Iris pigment epithelial cell (primary cell): ENCODE measurements at places on chromosomes 2 and 18.

DNA sequence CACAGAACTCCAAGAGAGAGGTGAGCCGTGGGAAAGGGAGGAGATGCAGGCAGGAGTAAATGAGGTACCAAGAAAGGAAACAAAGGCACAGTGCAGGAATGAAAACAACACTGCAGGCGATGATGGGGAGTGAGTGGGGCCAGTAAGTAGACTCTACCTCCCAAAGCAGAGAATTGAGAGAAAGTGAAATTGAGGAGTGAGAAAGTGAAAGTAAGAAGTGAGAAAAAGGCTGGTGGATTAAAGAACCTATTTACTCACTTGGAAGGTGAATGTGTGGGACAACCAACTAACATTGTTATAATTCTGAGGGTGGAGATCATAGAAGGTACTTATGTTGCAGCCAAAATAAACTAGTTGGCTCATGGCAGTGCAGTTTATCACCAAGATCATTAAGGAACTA is 193.1 kb upstream of the TMEM200C start:
- no peak for DNase-seq

GRCh38 chr2:3624059-3624794 is 29.3 kb downstream of the COLEC11 start:
- DNase-seq = no peak

DNA sequence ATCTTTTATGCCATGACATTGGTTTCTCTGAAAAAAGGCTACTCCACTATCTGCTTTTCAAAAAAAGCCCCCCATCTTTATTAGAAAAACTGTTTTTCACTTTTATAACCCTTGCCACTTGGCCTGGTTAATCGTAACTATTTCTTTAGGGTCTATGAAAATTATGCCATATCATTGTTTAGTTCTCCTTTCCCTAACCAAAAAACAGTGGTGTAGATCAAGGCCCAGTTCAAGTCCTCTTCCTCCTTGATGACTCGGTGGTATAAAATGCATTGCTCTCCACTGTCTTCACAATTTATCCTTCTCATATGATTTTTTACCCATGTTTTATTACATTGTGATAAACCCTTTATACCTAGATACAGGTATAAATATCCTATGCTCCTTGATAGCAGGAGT is 205.5 kb downstream of the ZNF521 start:
- no peak for DNase-seq

GRCh38 chr2:105502625-105503334 is 103.9 kb upstream of the FHL2 start:
- DNase-seq = peak; percentile 21

GRCh38 chr18:13915995-13916431 is 677 bp upstream of the MC2R start:
- no peak for DNase-seq

GRCh38 chr2:146079216-146079615 is 1559.3 kb upstream of the ZEB2 start:
- peak; percentile 33 for DNase-seq

DNA sequence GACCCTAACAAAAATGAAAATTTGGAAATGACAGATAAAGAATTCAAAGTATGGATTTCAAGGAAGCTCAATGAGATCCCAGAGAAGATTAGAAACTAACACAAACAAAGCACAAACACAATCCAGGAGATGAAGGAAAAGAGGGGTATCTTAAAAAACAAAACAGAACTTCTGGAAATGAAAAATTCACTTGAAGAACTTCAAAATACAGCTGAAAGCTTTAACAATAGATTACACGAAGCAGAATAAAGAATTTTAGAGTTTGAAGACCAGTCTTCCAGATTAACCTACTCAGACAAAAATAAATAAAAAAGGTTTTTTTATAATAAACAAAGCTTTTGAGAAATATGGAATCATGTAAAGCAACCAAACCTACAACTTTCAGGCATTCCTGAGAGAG is 671.8 kb upstream of the SLC39A10 start:
- no peak for DNase-seq
